ENCODE measurements at places on chromosomes 3 and 15.

- no peak for DNase-seq
These were observed 280.5 kb downstream of the MBNL1 start for GRCh38 chr3:152549263-152549662.

DNA sequence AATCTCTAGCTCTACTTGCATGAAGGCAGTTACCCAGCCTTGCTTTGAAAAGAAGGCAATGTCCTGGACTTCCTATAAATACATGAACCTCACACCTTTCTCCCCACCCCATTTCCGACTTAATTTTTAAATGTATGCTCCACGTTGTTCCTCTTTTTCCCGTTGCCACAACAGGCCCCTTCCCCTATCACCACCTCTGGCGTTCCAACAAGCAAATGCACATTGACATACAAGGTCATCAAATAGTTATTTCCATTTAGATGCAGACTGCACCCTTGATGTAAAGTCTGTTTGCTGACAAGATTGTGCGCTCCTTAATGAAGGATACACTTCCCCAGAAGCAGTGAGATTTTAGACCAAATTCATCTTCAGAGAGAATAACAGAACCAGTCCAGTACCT is 260.7 kb upstream of the UMPS start:
- DNase-seq = no peak

DNA sequence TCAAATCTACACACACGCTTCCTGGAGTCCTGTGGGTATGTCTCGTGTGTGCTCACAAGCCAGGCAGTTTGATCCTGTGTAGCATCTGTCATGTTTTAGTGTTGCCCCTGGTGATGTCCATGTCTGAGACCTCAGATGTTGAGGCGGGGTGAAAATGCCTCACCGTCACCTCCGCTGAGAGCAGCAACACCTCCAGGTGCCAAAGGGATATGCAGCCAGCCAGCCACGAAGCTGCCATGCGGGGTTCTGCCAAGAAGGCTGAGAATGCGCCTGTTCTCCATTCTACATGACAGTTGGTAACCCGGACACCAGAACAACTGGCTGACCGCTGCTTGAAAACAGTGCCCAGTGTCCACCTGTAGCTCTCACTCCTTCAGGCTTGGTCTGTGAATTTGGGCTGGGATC is 253.8 kb downstream of the TLE3 start:
- DNase-seq = no peak

GRCh38 chr3:117017135-117017894 is 307.7 kb downstream of the TUSC7 start:
- DNase-seq = no peak

DNA sequence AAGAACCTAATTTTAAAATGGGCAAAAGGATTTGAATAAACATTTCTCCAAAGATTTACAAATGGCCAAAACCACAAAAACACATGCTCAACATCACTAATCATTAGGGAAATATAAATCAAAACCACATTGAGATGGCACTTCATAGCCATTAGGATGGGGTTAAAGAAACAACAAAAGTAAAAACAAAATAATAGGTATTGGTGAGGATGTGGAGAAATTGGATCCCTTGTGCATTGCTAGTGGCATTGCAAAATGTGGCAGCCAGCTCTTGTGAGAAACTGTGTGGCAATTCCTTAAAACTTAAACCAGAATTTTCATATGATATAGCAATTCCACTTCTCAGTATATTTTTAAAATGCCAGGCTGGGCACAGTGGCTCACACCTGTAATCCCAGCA is 126.5 kb downstream of the STT3B start:
- DNase-seq = no peak

DNA sequence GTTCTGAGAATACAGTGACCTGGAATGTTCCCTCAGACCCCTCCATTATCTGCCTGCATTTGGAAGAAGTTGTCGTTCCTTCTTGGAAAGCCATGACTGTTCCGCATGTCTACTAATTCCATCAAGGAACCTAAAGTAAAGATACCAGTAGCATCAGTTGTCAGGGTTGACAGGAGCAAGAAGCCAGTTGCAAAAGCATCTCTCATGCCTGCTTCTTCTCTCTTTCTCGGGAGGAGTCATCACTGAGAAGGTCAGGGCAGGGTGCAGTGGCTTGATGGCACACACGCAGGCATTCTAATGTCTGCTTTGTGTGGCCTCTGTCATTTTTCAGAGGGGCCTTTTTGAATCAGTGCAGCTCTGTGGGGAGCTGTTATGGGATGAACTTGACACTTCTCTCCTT is 276.6 kb upstream of the TPM1 start:
- no peak for DNase-seq

DNA sequence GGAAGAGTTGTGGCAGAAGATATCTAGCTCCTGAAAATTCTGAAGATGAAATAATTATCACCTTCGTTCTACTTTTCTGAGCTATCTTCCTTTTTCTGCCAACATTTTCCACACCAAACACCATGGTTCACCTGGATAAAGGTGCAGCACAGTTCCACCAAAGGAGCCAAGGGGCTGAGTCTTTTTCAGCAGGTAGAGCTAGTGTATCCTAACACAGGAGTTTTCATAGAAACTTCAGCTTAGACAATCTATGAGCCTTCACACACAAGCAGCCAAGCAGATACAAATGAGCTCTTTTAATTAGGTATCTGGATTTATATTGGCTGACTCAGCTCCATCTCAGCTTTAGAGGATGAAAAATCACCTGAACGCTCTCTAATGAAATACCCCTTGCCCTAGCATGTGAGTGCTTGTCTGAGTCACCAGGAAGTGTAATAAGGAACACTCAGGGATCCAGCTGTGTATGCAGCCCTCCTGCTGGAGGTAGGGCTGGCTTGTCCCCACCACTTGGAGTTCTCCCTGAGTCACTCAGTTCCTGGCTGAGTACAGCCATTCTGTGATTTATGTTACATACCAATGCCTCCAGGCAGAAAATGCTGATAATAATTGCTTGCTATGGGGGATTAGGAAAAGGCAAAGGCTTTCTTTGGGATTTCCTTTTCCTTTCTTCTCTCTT is 385.7 kb downstream of the LSAMP start:
- no peak for DNase-seq

DNA sequence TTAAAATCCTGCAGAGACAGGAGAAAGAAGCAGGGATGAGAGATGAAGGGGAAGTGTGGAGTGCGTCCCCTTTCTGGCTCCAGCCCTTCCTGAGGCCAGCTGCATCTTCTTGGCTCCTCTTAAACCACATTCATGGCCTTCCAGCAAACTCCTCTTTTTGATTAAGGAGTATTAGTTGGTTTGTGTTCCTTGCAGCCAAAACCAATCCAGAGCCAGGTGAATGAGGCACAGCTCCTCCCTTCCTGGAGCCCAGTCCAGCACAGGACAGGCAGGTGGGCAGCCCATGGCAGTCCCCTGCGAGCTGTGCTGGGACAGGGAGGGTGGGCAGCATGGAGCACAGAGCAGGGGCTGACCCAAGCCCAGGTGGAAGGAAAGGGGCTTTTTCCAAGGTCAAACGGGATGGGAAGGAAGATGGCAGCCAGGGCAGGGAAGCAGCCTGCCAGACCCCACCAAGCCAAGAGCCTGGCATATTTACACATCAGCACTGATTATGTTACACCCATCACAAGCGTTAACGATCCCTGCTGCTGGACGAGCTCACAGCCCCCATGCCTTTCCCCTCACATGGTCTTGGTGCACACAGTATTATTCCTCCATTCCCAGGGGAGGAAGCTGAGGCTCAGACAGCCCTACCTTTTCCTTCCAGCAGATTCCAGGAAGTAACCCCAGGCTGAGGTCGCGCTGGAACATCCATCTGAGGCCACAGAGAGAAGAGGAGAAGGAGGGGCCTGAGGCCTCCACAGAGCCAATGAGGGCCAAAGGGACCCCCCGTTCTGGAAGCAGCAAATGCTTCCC is 175.6 kb downstream of the SMAD6 start:
- DNase-seq = no peak

DNA sequence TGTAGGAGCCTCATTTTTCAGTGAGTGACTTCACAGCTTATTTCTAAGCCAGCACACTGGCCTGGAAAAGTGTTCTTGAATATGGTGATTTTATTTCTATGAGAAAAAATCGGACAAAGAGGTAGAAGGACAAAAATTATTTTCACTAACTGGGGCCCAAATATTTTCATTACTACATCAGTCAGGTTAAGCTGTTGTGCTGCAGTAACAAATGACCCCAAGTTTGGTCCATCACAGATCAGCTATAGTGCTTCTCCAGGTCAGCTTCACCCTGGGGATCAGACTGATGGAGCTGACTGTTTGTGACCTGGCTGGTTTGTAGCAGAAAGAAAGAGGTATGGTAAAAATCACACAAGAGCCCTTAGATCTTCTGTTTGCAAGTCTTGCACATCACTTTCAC is 97.9 kb upstream of the STT3B start:
- no peak for DNase-seq

GRCh38 chr15:29675791-29676301 is 146.4 kb downstream of the TJP1 start:
- DNase-seq = no peak

GRCh38 chr15:27702581-27702980 is 396.5 kb downstream of the OCA2 start:
- no peak for DNase-seq

- no peak for DNase-seq
These were observed 19.2 kb upstream of the CPOX start for GRCh38 chr3:98612587-98612986.

DNA sequence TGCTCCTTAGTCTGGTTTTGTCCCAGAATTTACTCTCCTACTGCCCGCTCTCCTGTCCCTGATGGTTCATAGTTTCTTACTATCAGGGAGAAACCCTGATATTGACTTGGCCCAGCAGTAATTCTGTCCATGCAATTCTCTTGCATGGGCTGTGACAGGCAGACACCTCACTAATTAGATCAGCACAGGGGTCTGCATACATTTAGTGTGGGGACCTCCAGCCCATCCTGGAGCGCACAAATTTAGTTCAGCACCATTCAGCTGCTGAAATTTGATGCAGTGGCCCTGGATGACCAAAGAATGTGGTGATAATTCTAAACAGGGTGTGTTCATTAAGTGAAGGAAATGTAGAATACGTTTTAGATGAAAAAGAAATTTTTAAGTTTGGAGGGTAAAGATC is 555.5 kb upstream of the TBL1XR1 start:
- no peak for DNase-seq

GRCh38 chr3:14918356-14918860 is 29.0 kb upstream of the NR2C2 start:
- DNase-seq = no peak

DNA sequence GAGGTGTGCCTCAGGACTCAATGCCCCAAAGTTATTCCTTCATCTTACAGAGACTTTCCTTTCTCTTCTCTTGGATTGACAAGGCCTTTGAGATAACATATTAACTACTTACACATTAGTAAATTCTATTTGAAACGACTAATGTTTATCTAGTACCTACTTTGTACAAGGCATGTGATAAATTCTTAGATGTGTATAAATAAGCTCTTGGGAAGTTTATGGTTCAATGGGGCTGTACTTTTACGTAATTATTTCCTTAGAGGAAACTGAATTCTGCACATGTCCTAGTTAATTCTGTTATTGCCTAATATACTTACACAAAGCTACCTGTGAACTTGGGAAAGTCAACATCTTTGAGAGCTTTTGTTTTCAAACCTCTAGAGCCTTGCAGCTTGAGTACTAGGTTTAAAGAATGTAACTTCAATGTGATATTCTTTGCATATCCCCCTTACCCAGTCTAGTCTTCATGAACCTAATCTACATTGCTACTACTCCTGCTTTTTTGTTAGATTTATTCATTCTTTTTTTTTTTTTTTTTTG is 58.5 kb upstream of the RAP2B start:
- no peak for DNase-seq

- DNase-seq = no peak
These were observed 415.2 kb downstream of the RAP2B start for GRCh38 chr3:153577059-153577736.

DNA sequence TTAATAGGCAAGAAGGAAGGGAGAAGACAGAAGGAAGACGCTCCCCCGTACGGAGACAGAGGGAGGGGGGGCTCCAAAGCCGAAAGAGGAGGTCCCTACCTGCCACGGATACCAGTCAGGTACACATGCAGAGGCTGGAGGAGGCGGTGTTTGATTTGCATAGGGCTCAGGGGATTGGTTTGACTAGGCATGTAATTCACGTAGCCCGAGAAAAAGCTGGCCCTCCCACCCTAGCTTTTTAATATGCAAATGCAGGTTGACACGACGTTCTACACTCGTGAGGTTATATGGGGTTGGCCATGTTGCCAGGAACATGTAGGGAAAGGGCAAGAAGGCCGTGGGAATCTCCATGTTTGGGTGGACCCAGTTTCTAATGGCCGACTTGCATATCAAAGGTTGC is 29.8 kb downstream of the ZNF592 start:
- DNase-seq = no peak

GRCh38 chr3:33115024-33115768 is 1.4 kb downstream of the CRTAP start:
- no peak for DNase-seq

GRCh38 chr3:108329947-108330346 is 33.6 kb downstream of the HHLA2 start:
- no peak for DNase-seq

GRCh38 chr3:37197810-37198371 is 23.5 kb upstream of the LRRFIP2 start:
- no peak for DNase-seq

DNA sequence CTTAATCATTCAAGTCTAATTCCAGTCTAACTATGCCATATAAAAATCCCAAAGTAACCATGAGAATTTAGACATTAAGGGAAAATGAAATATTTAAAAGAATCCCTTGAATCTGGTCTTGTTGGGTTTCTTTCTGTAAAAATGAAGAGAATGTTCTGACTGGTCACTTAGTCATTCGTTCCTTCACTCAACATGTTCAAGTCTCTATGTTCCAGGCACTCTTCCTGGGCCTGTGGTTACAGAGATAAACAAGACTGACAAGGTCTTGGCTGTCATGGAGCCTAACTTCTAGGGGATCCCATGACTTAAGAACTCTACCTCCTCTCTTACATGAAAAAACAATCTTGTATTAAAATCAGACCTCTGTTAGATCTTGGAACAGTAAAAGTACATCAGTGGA is 638.6 kb upstream of the TBL1XR1 start:
- no peak for DNase-seq

DNA sequence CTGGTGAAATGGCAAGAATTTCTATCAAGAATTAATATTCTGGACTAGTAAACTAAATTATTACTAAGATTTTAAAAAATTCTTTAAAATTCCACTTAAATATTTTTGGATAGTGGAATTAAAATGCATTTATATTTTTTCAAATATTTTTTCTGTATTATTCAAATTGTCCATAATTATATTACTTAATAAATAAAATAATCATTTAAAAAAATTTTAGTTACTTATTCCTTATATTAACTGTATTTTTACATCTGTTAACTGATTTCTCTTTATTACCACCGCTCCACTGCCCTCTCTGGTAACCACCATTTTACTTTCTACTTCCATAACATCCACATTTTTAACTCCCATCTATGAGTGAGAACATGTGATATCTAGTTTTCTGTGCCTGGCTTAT is 828.4 kb downstream of the VGLL3 start:
- no peak for DNase-seq

GRCh38 chr3:65402597-65402996 is 636.1 kb downstream of the MAGI1 start:
- DNase-seq = no peak

GRCh38 chr3:186825294-186825821 is 17.2 kb upstream of the ADIPOQ start:
- DNase-seq = no peak

- no peak for DNase-seq
These were observed 123.0 kb downstream of the VGLL3 start for GRCh38 chr3:86867982-86868381.

Measured in activated CD8-positive, alpha-beta memory T cell treated with anti-CD3 and anti-CD28 coated beads for 1 hour (primary cell).